ENCODE measurements at places on chromosomes 2 and 18.

- no peak for DNase-seq
These were observed 443 bp downstream of the CPSF3 start for GRCh38 chr2:9423922-9424272.

GRCh38 chr18:8870528-8870927 is 165.2 kb downstream of the MTCL1 start:
- no peak for DNase-seq

DNA sequence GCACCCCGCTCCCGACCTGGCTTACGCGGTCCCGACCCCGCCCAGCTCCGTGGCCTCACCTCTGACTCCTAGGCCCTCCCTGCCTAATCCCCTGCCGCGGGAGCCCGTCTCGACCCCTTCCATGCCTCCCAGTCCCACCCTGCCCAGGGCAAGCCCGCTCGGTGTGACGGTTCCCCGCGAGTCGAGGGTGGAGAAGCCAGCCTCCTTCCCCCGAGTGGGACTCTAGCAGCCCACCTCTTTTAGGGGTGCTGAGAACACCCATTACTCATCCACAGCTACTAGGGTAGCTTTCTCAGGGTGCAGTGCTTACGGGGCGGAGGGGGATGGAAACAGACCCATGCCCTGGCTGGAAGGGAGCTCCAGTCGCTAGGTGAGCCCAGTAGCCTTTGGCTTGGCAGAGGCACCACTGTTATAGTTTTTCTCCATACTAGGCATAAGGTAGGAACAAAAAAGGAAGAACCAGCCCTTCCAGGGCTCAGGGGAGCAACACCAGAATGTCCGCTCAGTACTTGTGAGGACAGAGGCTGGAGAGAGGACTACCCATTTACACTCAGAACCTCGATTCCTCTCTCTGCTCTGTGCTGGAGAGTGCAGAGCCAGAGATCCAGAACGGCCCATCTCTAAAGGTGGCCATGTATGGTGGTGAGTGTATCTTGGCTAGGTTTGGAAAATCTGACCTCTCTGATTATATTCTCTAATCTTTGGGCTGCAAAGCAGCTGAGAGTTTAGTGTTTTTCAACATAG is 606 bp downstream of the AGBL5 start:
- DNase-seq = no peak

- DNase-seq = no peak
These were observed 166.1 kb upstream of the OTX1 start for GRCh38 chr2:62884514-62884913.

- DNase-seq = no peak
These were observed 180.6 kb downstream of the MC4R start for GRCh38 chr18:60191926-60192325.

DNA sequence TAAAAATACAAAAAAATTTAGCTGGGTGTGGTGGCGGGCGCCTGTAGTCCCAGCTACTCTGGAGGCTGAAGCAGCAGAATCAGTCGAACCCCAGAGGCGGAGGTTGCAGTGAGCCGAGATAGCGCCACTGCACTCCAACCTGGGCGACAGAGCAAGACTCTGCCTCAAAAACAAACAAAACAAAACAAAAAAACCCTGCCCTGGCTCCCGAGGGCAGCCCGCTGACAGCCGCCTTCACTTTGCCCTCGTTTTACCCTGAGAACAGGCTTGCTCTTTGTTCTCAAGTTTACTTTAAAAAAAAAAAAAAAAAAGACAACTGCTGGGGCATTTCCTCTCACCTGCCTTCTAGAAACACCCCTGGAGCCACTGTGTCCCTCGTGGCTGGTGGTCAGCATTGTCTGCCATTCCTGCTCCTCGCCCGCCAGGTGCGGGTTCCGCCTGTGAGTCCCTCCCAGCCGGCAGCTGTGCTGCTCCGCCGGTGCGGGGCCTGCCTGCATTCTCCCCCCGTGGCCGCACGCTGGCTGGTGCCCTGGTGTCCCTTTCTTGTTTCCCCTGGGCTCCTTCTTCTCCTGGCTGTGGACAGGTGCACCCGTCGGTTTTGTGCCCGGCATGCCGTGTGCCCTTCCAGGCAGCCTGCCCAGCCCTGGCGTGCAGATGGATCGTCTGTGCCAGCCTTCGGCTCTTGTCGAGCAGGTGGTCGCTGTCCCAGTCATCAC is 105.7 kb downstream of the USP40 start:
- DNase-seq = no peak

DNA sequence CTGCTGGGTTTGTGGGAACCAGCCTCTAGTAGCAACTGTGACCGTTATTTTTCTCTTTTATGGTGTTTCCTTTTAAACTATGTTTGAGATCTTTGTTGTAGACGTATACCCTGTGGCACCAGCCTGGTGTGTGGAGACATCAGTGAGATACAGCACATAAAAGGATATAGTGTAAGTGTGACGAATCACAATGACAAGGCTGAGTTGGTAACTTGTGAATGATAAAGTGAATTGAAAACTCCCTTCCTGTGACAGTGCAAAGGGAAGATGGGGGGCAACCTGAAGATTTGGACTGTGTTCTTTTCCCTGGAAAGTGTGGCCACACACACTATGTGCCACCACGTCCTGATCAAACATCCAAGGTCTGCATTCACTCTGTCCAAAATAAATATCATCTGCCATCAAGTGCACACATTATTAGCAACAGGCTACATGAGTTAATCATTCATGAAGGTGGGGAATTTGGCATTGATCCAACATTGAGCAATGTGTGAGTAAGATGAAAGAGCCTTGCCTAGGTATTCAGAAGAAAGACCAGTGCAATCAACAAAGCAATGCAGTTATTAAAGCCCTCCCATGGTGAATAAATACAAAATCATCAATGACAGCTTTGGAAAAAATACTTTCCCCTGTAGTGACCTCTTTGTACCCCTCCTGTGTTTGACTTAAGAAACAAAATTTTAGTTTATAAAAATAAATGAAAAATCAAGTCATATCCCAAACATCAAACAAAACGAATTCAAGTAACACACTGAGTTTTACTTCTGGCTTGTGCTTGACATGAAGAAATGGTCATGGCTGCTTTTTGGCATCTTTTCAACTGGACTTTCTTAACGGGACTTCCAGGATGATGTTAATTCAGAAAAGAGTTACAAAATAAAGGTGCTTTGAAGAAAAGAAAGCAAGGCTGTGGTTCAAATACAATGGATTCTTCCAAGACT is 1280.5 kb upstream of the ZEB2 start:
- DNase-seq = no peak

DNA sequence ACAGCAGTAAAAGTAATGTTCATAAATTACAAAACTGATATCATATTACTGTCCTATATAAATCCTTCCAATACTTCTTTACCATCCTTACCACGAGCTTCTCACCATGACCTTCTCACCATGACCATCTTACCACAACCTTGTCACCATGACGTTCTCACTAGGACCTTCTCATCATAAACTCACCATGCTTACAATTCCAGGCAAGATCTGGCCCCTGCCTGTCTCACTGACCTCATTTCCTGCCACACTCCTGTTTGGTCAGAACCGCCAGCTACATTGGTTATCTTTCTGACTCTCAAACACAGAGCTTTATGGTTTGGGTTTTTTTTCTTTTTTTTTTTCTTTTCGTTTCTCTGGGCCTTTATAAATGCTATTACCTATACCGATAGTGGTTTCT is 827.6 kb downstream of the RNF144A start:
- DNase-seq = no peak

- no peak for DNase-seq
These were observed 272.1 kb upstream of the VWC2L start for GRCh38 chr2:214138779-214139178.

DNA sequence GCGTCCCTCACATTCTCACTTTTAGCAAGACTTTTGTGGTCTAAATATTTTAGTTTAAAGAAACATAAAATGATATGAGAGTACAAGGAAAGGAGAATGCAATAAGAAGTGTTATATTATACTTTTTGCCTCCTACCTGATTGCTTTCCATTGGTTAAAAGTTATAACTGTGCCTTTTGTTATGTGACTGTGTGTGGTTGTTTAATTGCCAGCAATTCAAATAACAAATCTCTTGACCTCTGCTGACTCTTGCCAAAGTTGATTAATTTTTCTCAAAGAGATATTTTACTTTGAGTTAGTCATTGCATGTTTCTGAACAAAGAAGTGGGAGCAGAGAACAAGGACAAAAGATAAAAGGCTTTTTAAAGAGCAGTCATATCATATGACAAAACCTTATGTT is 599.5 kb downstream of the SUCLG1 start:
- DNase-seq = no peak

- no peak for DNase-seq
These were observed 34.0 kb downstream of the YWHAQ start for GRCh38 chr2:9596621-9597311.

GRCh38 chr2:138356178-138356577 is 145.4 kb upstream of the SPOPL start:
- DNase-seq = no peak

GRCh38 chr2:120856421-120856862 is 120.8 kb downstream of the GLI2 start:
- no peak for DNase-seq

GRCh38 chr2:98299211-98299905 is 46.9 kb upstream of the CNGA3 start:
- DNase-seq = no peak

DNA sequence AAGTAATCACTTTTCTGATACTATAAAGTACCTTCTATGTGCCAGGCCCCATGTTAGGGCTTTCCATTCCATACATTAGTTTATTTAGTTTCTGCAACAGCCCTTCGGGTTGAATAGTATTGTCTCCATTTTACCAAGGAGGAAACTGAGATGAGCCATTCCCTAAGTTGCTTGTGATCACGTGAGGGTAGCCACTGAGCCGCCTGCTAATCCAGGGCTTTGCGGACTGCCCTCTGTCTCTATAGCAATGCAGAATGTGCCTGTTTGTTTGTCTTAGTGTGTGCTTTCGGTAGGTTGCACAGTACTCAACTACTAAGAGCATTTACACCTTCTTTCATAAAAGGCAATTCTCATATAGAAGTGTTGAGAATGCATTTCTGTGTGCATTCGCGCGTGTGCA is 5.0 kb downstream of the EMILIN2 start:
- DNase-seq = no peak

DNA sequence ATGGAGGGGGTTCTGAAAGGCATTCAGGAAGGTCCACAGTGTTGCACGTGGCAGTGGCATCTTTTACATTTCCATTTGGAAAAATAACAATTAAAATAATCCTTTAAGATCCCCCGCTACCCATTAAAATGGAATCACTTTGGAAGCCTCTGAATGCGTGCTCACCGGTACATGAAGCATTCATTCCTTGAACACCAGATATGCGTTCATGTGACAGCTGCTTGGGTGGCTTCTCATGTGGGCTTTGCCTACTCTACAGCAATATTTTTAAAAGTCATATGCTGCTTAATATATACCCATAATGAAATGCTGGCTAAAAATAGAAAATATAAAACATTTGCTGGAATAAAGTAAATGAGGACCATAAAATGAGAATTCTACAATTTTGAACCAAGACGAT is 14.4 kb upstream of the HAAO start:
- DNase-seq = no peak

DNA sequence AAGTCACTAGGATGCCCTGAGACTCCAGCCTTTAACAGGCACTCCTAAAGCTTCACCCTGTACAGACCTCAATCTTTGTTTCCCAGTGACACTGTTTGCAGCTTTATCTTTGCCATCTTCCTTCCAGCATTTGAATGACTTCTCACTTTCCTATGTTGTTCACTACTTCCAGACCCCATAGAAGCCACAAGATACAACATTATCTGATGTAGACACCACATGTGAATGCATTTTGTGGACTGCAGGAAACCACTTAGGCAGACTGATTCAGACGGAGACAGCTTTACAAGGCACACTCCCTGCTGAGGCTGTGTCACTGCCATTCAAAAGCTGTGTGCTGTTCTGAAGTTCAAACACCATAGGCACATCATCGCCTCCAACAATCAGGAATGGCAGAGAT is 67.3 kb upstream of the SPATS2L start:
- DNase-seq = no peak

GRCh38 chr2:158918452-158918851 is 50.0 kb upstream of the TANC1 start:
- no peak for DNase-seq

DNA sequence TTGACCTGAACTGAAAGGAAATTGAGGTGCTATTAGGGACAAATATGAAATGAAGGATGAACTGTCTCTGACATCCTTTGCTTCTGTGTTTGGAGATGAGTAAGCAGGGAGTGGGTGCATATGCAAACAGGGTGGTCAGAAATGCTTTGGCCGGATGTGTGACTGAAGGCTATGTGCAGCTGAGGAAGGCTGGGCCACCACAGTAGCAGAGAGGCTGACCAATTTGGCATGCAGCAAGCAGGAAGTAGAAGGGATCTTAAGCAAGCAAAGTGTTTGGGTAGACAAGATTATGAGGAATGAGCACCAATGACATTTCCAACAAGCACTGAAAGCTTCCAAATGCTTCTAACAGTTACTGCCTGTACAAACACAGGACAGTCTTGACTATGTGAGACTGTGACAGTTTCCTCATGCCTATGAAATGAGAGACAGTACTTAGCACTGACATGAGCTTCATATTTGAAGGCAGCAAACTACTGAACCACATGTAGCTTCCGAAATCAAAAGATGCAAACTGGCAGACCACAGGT is 3.3 kb upstream of the ACTR3 start:
- DNase-seq = no peak

GRCh38 chr2:19810148-19810547 is 91.6 kb downstream of the TTC32 start:
- no peak for DNase-seq

GRCh38 chr2:104836841-104837240 is 17.1 kb upstream of the POU3F3 start:
- no peak for DNase-seq

DNA sequence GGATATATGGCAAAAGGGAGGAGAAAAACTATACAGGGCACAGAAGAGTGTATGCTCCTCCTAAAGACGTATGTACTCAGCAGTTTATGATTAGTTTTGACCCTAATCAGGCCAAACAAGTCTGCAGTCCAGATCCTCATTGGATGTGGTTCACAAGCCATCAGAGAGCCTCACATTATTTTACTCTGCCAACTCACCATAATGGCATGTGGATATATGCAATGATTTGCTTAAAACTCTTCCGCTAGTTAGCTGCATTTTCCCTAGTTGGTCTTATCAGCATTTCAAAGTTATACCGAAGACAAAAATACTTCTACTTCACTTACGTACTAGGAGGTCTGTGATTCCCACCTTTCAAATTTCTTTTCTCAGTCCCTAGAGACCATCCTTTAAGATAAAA is 198.4 kb downstream of the CMPK2 start:
- DNase-seq = no peak

Measured in stimulated activated CD4-positive, alpha-beta T cell treated with anti-CD3 and anti-CD28 coated beads, TNF-alpha, amount 100 ng/mL, for 1 hour (primary cell).